ENCODE measurements at places on chromosomes 12 and 14. TPM values are rescaled to one million over a fixed set of nuclear protein-coding genes. Genes with fewer than 3 reads are reported as not detected.

RIMBP2 gene
- 4.5 TPM for total RNA-seq

CFAP251 gene
- total RNA-seq = 1.6 TPM

GDF11 gene
- total RNA-seq = 67.0 TPM

ZNF891 gene
- 3.9 TPM for total RNA-seq

TTLL5 gene
- total RNA-seq = 61.7 TPM

SLCO1B1 gene
- total RNA-seq = 0.21 TPM

OR6C2 gene
- total RNA-seq = not detected

SLC7A8 gene
- total RNA-seq = 9.4 TPM

MGP gene
- total RNA-seq = not detected

HEBP1 gene
- total RNA-seq = 27.7 TPM

SDR39U1 gene
- total RNA-seq = 76.7 TPM

NXPH4 gene
- 0.71 TPM for total RNA-seq

LRRC9 gene
- 1.0 TPM for total RNA-seq

CAPZA3 gene
- total RNA-seq = not detected

IFT81 gene
- total RNA-seq = 43.5 TPM

ORAI1 gene
- total RNA-seq = 15.1 TPM

PLCZ1 gene
- total RNA-seq = not detected

ATL1 gene
- 15.9 TPM for total RNA-seq

KRT74 gene
- not detected for total RNA-seq

APEX1 gene
- total RNA-seq = 437 TPM

TTC9 gene
- total RNA-seq = 4.2 TPM

ARHGDIB gene
- total RNA-seq = 1.5 TPM

SOX5 gene
- 86.6 TPM for total RNA-seq

B3GNT4 gene
- 0.19 TPM for total RNA-seq

RTN1 gene
- 18.0 TPM for total RNA-seq

TMEM179 gene
- total RNA-seq = 19.4 TPM

LRRK2 gene
- total RNA-seq = 2.1 TPM

GSC gene
- total RNA-seq = not detected

PHC1 gene
- 108 TPM for total RNA-seq

TEAD4 gene
- total RNA-seq = 28.6 TPM

SUOX gene
- 33.7 TPM for total RNA-seq

DNAAF2 gene
- 18.9 TPM for total RNA-seq

SERPINA3 gene
- not detected for total RNA-seq

GLIPR1L1 gene
- total RNA-seq = not detected

LRTM2 gene
- total RNA-seq = not detected

RNASE1 gene
- total RNA-seq = 9.7 TPM

PMEL gene
- total RNA-seq = 36.9 TPM

LYSET gene
- total RNA-seq = 31.2 TPM

SMIM41 gene
- total RNA-seq = not detected

LMNTD1 gene
- not detected for total RNA-seq

TAS2R43 gene
- 0.47 TPM for total RNA-seq

BEST3 gene
- not detected for total RNA-seq

JPH4 gene
- 1.4 TPM for total RNA-seq

TPH2 gene
- total RNA-seq = 0.23 TPM

TCTN2 gene
- total RNA-seq = 23.1 TPM

SHMT2 gene
- total RNA-seq = 230 TPM

All from neural crest cell (in vitro differentiated cells).